ENCODE measurements at places on chromosomes 11 and 22.

GRCh38 chr11:103928802-103929161 lies 107.7 kb upstream of the DDI1 start:
- DNase-seq, result no peak

DNA sequence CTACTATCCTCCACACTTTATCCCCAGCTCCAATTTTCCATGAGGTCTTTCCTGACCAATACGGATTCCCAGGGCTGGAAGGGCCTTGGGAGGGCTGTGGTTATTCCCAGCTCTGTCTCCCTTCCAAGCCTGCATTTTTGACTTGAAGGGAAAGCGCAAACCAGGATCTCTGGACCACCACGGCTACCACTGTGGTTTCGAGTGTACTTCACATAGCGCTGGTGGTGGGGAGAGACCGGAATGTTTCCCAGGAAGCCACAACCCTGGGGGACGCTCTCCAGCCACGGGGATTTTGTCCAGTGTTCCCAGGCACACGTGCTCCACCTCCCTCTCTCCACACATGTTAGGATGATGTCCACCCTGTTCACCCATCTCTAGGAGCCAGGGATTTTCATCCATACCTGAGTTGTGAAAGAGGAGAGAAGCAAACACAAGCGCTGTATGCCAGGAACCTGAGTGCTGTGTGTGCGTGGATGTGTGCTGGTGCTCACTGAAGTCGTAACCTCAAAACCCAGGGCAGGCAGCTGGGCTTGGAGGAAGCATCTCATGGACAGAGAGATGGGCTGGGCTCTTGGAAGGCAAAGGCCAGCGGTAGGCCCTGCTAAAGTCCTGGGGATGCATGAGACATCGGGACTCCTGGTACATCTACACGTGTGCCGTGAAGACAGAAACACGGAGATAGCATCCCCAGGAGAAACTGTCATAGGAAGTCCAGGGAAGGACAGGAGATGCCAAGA lies 1.3 kb upstream of the NPTXR start:
- DNase-seq, result no peak

- no peak for DNase-seq
Measured at GRCh38 chr22:28025866-28026575, 107.0 kb upstream of the PITPNB start.

DNA sequence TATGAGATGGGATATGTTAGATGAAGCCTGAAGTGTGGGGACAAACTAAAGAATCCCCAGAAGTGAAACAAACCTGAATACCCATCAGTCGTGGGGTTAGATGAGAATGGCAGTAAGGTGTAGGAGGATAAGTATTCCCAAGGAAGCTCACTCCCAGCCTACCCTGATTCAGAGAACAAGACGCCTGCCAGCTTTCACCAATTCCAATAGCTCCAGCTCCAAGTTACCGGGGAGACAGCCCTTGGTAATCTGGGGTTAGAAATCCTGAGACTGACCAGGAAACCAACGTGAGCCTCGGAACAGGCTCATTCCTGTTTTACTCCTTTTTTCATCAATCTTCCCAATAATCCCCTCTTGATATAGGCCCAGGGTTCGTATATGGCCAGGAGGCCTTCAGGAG lies 46.5 kb downstream of the RPL27A start:
- no peak for DNase-seq

DNA sequence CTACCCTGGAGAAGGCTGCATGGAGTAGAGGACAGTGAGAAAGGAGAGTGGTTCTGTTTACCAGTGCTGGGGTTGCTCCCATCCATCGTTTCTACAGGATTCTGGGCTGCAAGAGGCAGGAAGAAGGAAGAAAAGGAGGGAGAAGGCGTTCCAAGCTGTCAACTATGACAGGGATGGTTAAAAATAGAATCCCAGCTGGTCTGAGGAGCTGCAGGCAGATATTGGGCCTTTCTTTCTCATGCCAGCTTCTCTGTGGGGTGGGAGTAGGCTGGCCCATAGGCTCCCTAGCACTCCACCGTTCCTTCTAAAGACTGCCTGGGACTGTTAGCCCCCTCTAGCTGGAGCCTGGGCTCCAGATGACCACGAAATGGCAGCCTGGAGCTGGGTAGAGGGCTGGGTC lies 13.6 kb downstream of the CCKBR start:
- DNase-seq, result no peak

GRCh38 chr22:33070600-33070999 lies 12.4 kb upstream of the SYN3 start:
- DNase-seq, result no peak

DNA sequence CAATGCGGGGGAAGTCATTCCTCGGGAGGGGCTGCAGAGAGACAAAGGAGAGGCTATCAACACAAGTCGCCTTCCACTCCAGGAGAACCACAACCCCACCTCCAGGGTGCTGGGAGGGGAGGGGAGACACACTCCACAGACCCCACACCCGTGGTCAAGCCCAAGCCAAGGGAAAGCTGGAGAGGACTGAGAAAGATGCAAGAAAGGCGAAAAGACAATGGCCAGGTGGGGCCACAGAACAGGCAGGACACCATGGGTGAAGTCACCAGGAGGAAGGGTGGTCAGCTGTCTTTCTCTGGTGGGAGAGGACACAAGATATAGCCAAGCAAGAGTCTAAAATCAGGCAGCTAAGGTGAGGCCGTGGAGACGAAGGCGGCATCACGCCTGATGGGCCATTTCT lies 16.0 kb downstream of the HDHD5 start:
- no peak for DNase-seq

DNA sequence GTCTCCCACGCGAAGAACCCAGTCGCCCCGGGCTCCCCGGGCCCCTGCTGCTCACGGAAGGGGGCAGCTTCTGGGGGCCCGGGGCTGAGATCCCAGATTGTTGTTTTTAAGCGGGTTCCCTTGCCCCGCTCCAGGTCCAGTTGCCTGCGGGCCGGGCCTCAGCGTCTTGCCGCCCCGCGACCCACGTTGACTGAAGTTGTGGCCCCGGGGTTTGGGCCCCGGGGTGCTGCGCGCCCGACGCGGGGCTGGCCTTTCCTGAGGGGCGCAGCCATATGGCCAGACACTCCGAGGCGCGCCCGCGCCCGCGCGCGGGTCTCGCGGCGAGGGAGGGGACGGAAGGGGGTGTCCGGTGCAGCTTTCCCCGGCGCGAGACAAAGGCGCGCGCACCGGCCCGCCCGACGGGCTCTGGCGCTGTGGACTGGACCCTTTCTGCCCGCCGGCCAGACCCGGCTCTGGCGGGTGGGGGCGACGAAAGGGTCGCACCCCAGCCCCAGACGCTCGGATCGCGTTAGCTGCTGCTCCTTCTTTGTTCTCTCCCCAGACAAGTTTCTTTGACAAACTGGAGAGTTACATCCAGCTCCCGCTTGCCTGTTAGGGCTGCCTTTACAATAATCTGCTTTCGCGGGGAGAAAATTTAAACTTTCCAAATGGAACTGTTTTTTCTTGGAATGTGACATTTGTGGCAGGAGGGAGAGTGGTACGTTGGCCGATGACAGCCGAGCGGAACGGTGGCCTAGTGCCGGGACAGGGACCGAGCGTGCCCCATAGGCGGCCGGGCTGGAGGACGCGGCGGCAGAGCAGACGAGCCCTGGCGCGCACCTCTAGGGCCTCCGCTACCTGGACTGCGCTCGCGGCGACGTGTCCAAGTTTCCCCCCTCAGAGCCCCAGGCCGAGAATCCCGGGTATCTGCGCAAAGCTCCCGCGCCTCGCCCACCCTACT lies 716 bp downstream of the AMOTL1 start:
- no peak for DNase-seq

DNA sequence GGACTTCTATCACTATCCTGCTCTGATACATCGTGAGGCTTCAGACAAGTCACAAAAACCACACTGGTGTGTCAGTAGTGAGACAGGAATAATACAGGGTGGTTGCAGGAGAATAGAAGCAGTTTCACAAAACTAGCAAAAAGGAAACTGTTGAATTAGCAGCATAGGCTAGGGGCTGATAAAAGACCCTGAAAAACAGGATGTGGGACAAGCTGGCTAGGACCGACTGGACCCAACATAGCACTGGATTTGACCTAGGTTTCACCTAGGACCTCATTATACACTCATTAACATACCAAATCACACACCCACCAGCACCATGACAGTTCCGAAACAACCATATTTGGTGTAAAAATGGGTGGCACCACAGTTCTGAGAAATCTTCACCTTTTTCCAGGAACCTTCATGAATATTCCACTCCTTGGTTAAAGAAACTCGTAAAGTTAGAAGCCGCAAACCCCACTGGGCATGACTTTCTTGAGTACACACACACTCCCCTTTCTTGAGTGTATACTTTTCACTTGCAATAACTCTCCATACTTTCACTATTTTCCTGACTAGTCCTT lies 76.2 kb downstream of the SLC1A2 start:
- no peak for DNase-seq
